NCI-H1436 treated with DMSO at 0.1 percent for 48 hours (cell line): ENCODE measurements at places on chromosomes 11 and 22.

DNA sequence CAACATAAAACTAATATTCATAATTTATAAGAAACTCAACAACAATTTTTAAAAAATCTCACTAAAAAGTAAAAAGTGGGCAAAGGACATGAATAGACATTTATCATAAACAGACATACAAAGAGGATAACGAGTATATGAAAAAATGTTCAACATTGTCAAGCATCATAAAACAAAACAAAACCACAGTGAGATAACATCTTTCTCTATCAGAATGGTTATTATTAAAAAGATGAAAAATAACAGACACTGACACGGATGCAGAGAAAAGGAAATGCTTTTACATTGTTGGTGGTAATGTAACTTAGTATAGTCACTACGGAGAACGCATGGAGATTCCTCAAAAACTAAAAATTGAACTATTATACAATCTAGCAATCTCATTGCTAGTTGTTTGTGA lies 813.0 kb downstream of the LUZP2 start:
- DNase-seq: no peak

GRCh38 chr11:95923728-95924413 lies at the start of gene MTMR2:
Gene MTMR2, minus strand, starts transcription at chr11:95924107. Its CDS starts 153 bp downstream, at chr11:95923954.
- DNase-seq: no peak

DNA sequence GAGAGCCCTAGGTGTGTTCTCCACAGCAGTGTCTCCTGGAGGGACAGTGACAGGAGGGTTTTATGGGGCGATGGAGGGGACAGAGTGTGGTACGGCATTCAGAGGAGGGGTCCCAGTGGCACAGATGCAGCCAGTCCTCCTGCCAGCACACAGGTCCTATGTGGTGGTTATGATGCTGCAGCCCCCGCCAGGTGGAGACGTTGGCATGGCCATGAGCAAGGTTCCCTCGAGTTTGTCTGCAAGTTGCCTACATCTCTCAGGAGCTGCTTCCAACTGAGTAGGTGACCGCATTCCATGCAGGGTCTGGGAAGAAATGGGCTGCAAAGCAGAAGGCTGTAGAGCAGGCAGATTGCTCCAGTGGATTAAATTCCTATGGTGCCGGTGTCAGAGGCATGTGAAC lies 646.0 kb downstream of the TBC1D22A start:
- DNase-seq: no peak

- no peak for DNase-seq
Measured at GRCh38 chr11:59551659-59552521, 40.6 kb downstream of the OR4D9 start.

DNA sequence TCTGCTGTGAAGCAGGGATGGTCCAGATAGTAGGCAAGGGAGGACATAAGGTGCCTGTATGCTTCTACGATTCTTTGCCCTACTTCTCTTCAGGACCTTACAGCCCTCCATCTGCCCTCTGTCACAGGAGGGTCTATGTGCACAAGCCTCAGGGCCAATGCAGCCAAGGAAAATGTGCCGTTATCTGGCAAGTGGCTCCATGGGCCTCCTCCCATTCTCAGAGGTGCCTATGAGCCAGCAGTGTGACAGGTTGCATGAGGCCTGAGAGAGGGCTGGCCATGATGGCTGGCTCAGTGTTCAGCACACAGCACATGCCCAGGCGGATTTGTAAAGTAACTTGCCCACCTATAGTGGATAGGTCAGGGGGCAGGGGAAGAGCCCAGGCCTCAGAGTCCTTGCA lies 51.3 kb upstream of the SUSD2 start:
- no peak for DNase-seq

DNA sequence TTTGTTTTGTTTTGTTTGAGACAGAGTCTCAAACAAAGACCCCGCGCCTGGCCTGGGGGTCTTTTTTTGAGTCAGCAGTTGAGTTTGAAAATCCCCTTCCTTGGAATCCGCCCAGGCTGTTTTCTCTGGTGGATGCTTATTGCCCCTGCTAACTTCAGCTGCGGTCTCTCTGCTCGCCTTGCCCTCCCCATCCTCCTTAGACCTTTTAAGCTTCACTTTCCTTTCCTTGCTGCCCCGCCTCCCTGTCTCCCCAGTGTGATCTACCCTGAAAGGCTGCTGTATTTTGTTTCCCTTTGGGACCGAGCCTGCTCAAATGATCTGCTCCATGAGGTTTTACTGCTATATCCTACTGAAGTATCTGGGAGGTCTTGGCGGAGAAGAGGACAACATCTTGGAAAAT lies 2.5 kb downstream of the USP18 start:
- no peak for DNase-seq
